IgD-negative memory B cell (primary cell): ENCODE measurements at places on chromosomes 5 and 9. TPM values are rescaled to one million over a fixed set of nuclear protein-coding genes. Genes with fewer than 3 reads are reported as not detected.

The PAEP gene
- not detected for polyA plus RNA-seq

The PCDHGA12 gene
- 0.59 TPM for polyA plus RNA-seq

The GFI1B gene
- polyA plus RNA-seq, result 0.74 TPM

The BTNL9 gene
- polyA plus RNA-seq, result 5.1 TPM

The NR4A3 gene
- polyA plus RNA-seq, result 0.60 TPM

The NEUROG1 gene
- polyA plus RNA-seq, result not detected

The GPR107 gene
- 2.1 TPM for polyA plus RNA-seq

The SH3TC2 gene
- not detected for polyA plus RNA-seq

The ARL14EPL gene
- 0.69 TPM for polyA plus RNA-seq

The PTGR1 gene
- 0.15 TPM for polyA plus RNA-seq

The TSSK1B gene
- polyA plus RNA-seq, result not detected

The PCDHGC4 gene
- not detected for polyA plus RNA-seq

The SLC25A2 gene
- polyA plus RNA-seq, result not detected

The PCDHGB5 gene
- polyA plus RNA-seq, result 1.9 TPM
